ENCODE measurements at places on chromosomes 1 and 21.

DNA sequence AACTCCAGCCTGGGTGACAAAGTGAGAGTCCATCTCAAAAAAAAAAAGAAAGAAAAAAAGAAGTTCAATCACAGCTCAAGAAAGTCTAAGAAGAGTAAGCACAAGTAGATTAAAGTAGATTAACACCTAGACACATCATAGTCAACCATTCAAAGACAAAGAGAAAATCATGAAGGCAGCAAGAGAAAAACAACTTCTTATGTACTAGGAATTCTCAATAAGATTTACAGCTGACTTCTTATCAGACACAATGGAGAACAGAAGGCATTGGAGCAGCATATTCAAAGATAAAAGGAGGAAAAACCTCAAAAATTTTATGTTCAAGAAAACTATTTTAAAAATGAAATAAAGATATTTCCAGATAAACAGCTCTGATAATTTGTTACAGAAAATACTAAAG, 147.3 kb downstream of the LBR start:
- no peak for DNase-seq

DNA sequence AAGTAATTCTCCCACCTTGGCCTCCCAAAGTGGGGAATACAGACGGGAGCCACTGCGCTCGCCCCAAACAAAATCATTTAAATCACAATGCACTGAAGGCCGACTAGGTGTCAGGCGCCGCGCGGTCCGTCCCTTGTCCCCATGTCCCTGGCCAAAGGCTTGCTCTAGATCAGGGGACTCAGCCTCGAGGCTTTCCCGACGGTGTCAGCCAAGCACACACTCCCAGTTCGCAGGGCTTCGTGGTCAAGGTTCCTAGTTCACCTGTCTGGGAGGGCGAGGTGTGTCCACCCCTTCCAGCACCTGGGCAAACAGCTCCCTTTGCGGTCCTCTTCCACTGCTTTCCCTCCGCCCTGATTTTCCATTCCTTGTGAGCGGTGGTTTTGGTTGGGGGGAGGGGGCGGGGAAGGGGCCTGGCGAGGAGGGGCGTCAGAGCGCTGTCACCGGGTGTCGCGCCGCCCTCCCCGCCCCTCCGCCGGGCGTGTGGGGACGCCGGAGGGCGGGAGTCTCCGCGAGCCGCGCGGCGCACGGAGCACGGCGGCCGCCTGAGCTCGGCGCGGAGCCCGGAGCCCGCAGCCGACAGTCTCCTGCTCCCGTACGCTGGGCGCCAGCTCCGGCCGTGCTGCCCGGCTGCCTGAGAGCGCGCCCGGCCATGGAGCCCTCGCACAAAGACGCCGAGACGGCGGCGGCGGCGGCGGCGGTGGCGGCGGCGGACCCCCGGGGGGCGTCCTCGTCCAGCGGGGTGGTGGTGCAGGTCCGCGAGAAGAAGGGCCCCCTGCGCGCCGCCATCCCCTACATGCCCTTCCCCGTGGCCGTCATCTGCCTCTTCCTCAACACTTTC, at the start of gene STUM:
Gene STUM, plus strand, starts transcription at position 509 of the 838 bp plus-strand sequence. Its CDS starts 141 bp downstream, at position 650.
- no peak for DNase-seq

DNA sequence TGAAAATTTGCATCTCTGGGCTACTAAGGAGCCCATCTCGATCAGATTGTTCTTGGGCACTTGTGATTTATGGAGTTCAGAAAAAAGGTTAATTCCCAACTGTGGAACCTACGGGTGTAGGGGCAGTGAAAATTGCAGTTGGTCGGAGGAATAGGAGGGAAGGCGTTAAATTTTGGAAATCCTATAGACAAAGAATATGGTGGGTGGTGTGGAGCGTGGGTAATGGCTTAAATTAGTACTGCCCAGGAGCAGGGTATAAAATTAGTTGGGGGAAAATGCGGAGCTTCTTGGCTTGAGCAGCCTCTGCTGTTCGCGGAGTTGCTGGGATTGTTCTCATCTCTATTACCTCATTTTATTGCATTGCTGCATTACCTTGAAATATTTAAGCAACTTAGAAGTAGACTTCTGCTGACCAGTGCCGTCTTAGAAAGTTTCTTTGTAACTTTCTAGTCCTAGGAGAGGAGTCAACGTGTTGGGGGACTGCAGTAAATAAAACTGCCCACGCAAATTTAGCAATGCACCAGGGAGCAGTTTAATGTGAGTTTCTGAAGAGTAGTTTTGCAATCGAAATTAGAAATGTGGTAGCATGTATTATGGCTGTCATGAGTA, 514 bp downstream of the S1PR1 start:
- no peak for DNase-seq

GRCh38 chr1:31244326-31244725, 4.6 kb upstream of the NKAIN1 start:
- DNase-seq, result no peak

- DNase-seq, result no peak
These were observed 2.0 kb downstream of the AHDC1 start for GRCh38 chr1:27601771-27602461.

- peak; percentile 90 for DNase-seq
These were observed 8.5 kb upstream of the MEX3A start for GRCh38 chr1:156090840-156091188.

- no peak for DNase-seq
These were observed 159.2 kb downstream of the RHOU start for GRCh38 chr1:228894442-228894989.

GRCh38 chr1:202343652-202344349, 2.1 kb upstream of the UBE2T start:
- DNase-seq, result no peak

GRCh38 chr1:56970280-56970679, 4.5 kb upstream of the C8B start:
- DNase-seq, result no peak

- DNase-seq, result no peak
These were observed 80.4 kb upstream of the EFHD2 start for GRCh38 chr1:15329104-15329820.

DNA sequence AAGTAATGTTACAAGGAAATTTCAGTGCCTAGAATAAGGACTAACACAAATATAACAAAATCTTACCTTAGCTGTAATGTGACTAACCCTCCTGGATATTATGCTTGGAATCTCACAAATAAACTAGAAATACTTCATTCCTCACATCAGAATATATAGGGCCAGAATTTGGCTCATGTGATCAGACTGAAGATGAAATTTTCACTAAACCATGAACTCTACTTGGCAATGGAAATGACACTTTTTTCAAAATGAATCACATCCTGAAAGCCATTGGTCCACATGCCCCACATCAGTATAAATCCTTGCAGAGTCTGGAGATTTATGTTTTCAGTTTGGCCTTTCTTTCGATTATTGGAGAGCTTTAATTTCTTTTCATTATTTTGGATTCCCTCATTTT, 227.8 kb downstream of the NRIP1 start:
- no peak for DNase-seq

DNA sequence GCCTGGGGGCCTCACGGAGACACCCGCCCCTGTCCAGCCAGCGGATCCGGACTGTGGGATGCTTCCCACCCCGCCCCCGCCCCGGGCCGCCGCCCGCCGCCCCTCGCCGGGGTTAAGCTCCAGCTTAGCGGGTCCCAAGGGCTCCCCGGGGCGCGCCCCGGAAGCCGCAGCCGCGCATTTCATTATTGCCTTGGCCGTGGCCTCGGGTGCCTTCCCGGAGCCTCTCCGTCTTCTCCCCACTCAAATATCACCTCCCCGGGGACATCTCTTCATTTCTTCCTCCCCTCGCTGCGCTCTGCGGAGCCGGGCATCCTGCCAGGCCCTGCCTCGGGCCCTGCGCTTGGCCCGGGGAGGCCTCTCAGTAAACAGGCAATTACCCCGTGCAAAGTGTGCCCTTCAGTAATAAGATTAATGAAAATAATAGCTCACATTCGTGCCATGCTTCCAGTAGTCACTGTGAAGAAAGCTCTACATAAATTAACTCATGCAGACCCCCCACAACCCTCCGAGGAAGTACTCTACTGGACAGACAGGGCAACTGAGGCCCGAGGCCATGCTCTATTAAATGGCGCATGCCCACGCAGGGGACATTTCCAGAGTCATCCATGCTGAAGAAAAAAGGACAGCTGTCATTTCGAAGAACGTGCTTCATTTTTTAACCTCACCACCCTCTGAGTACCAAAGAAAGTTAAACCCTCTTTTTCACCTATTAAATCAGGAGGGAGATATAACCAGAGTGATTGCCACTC, 49.9 kb upstream of the LAPTM5 start:
- no peak for DNase-seq

DNA sequence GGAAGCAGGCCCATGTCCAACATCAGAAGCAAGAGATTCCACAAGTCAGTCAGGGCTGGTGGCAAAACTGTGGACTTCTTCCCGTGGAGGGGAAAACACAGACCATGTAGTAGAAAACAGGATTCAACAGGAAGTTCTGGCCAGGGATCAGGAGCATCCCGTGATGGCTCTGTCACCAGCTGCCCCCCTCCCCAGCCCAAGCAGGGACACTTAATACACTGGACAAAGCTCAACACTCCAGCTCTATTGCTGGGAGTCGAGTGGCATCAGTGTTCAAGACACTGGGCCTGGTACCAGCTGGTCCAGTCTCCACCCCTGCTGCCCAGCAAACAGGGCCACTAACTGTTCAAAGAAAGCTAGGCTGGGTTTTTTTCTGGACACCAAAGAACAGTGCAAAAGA, 3.7 kb downstream of the SLC45A3 start:
- no peak for DNase-seq

GRCh38 chr21:39726133-39726532, 18.9 kb upstream of the IGSF5 start:
- no peak for DNase-seq

DNA sequence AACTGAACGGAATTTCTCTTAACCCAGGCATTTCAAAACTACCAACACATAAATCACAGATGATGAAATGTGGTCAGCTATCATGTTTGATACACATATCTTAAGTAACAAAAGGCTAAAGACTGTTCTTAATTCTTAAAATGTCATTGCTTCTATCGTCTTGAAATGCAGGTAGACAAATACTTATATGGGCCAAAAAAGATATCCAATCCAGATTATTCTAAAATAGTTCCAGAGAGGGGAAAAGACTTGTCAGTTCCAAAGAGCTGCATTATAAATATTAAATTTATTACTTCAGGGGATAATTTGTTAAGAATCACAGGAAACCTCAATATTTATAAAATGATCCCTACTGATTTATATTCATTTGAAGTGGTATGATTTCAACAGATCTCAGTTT, 259.4 kb downstream of the FAF1 start:
- no peak for DNase-seq

GRCh38 chr1:160101717-160102522, 3.5 kb upstream of the IGSF8 start:
- DNase-seq, result no peak

DNA sequence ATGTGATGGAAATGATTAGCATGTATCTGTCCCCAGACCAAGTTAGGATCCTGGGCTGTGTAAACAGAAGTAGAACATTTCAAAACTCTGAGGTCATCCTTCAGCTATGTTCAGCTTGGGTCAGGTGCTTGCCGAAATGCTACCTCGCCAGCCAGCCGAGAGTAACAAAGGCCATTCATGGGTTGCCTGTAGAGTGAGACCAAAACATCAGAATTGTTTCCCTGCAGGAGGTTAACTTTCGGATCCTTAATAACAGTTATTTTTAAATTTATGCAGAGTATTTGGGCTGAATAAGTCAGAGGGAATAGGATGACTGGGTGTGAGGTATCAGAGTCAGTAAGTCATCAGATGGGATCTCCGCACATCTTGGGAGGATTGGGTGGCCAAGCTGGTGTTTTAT, 35.6 kb downstream of the SMYD2 start:
- DNase-seq, result no peak

- DNase-seq, result no peak
These were observed 5.8 kb downstream of the INKA2 start for GRCh38 chr1:111733183-111733991.

- no peak for DNase-seq
These were observed 22.0 kb upstream of the THEM5 start for GRCh38 chr1:151875419-151876097.

- DNase-seq, result no peak
These were observed 131.4 kb upstream of the F3 start for GRCh38 chr1:94672934-94673333.

GRCh38 chr1:58914925-58915324, 131.1 kb upstream of the JUN start:
- DNase-seq, result no peak

DNA sequence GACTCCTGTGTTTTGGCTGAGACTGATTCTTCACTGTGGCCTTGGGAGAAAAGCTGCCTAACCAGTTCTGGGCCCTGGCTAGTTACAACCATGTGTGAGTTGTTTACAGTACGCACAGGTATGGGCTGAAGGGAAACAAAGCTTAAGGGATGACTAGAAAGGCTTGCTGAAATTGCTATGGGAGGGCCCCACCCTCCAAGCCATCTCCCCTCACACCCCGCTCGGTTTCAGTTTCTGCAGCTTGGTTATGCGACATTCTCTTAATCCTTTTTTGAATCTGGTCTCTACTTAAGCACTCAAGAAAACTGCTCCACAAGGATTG, 43.1 kb downstream of the PBX1 start:
- DNase-seq, result no peak

GRCh38 chr21:46404306-46404705, 54.4 kb upstream of the DIP2A start:
- no peak for DNase-seq

DNA sequence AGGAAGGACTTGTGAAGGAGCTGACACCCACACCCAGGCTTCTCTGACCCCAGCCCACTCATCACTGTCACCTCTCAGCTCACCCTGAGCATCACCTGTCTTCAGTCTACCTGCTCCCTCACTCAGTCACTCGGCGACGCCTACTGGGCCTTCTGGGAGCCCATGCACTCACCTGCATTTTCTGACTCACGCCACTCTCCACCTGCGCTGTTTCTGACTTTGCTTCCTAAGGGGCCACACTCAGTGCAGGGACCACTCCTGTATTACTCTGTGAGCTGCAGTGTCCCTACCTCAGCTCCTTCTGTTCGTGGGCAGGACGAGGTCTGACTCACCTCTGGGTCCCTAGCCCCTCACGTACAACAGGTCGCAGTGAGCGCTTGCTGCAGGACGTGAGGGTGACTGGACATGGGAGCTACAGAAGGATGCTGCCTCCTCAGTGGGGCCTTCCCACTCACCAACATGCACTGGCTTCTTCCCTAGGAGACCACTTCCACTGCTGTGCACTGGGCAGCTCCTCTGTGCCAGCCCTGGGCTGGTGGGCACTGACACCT, 102.3 kb downstream of the GLIS1 start:
- no peak for DNase-seq

All from activated CD8-positive, alpha-beta memory T cell treated with anti-CD3 and anti-CD28 coated beads for 1 hour (primary cell).